Aorta (tissue), 5 donors: ENCODE measurements at places on chromosomes 2 and 18.

GRCh38 chr18:70419526-70419925, 130.7 kb downstream of the SOCS6 start:
- DNase-seq = no peak

DNA sequence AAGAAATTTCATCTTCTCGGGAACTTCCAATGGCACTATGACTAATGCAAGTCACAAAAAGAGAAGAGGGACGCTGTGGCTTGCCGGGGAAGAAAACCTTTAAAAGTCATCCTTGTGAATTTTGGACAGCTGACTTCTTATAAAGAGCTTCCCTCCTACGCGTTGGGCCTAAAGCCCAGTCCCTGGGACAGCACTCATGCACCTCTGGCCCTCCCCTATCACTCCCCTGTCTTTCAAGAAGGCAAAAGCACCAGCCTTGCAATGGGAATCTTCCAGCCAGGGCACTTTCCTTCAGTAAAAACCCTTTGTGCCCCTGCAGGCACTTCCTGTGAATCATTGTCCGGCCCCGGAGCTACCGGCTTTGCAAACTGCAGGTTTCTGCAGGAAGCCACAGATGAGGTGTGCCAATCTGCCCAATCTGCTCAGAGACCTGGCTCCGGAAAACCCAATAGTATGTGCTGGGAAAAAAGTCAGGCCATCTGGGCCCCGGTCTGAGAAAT, 7.1 kb downstream of the MREG start:
- no peak for DNase-seq

DNA sequence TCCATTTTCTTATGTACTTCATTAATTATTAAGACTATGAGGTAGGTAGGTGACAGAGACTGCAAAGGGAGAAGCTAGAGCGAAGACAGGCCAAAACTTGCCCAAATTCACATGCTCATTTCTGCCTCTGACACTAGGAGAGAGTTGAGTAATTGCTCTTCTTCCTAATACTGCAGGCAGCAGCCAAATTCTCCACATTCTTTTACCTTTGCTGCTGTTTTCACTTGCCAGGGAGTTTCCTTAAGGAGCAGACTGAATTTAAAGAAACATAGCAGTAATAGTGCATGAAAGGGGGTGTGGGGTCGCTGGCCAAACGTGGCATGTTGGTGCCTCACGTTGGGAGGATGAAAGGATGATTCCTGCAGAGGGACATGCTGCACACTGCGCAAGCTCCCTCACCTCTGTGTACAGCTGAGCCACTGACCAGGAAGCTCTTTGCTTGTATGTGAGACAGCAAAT, 12.3 kb downstream of the CRIM1 start:
- DNase-seq = no peak

- no peak for DNase-seq
Observed at GRCh38 chr2:163345795-163346573, 389.8 kb downstream of the FIGN start.

GRCh38 chr18:59093668-59094067, 46.0 kb upstream of the SEC11C start:
- DNase-seq = no peak

DNA sequence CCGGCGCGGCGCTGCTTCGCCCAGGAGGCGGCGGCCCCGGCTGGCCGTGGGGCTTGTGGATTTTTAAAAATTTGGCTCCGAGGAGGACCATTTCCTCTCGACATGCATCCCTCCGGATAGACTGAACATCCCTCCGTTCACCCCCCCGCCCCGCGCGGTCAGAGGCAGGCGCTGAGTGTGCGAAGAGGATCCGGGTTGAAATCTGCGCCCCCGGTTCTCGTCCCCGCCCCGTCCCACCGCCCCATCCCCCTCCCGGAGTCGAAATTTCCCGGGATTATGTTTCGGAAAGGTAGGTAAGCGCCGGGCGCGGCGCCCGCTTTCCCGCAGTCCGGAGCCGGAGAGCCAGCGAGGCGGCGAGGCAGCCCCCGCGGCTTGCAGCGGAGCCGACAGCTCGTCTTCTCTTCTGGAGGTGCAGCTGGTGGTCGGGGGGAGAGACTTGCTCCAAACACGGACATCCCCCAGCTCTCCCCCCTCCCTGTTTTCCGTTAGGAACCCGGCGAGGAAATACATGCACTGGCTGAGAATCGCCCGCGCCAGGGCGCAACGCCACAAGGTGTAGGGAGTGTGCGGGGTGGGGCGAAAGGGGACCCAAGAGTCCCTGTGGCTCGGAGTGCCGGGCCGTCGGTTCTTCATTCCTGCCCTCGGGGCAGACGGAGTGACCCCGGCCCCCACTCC, at the start of gene PRKCE:
Gene PRKCE (plus strand): TSS at position 261 of the 675 bp plus-strand sequence.
- peak; percentile 79 for DNase-seq

DNA sequence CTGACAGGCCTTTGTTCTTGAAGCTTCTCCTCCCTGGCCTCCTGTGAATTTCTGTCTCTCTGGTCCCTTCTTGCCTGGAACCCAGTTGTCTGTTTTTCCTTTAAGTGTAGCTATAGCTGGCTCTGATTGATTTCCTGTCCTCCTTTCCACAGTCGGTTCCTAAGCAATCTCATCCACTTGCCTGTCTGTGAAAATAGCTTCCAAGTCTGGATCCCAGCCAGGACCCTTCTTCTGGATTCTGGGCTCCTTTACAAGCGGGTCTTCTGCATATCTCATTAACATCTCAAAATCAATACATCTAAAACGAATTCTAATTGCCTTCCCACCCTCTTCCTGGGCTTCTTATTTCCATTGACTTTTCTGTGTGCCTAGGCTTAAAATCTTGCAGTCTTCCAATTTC, 124.9 kb downstream of the DAW1 start:
- no peak for DNase-seq

DNA sequence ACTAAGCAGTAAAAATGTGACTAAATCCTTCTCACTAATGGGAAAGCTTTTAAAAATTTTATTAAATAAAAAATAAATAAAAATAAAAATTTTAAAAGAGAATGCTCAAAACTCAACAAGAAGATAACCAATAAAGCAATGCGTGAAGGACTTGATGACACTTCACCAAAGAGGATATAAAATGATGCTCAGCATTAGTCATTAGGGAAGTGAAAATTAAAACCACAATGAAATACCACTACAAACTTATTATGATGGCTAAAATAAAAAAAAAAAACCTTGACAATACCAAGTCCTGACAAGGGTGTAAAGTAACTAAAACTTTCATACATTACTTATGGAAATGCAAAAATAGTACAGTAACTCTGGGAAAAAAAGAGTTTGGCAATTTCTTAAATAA, 3.3 kb upstream of the WDR75 start:
- no peak for DNase-seq

- DNase-seq = no peak
Observed at GRCh38 chr2:192559587-192559986, 364.9 kb upstream of the TMEFF2 start.

DNA sequence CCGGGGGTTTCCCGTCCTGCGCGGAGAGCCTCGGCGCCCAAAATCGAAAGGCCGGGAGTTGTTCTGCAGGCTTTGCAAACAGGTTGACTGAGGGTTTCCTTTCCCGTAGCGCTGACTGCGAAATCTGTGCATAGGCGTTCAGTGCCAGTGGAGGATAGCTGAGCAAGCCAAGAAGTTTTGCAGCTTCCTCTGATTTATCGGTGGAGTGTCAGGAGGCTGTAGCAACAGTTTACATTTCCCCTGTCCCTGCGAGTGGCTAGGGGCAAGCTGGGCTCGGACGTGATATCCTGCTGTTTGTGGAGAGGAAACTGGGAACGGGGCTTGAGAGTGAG, 694 bp downstream of the THSD7B start:
- DNase-seq = no peak

- DNase-seq = no peak
Observed at GRCh38 chr18:27520401-27520800, 335.3 kb upstream of the CHST9 start.

- DNase-seq = no peak
Observed at GRCh38 chr2:16615687-16616615, 49.7 kb downstream of the CYRIA start.

DNA sequence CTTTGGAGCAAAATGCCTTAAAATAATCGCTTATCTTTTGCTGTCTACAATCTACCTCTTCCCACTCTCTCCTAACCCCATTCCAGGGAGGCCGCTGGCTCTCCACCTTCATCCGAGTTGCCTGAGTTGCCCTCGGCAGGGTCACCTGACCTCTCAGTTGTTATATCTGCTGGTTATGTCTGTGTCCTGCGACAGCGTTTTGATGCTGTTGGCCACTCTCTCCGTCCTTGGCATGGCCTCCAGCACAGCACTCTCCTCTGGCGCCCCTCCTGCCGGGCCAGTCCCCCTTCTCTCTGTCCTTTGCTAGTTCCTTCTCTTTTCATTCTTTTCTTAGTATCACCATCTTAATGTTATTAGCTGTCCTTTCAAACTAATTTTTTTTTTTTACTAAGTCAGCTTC, 41.6 kb downstream of the TRAF3IP1 start:
- no peak for DNase-seq

GRCh38 chr2:152335726-152336118, 748 bp downstream of the FMNL2 start:
- DNase-seq = peak; percentile 63

GRCh38 chr18:77098029-77098428, 34.6 kb downstream of the MBP start:
- no peak for DNase-seq

- DNase-seq = no peak
Observed at GRCh38 chr2:28428486-28428885, 35.8 kb downstream of the FOSL2 start.

DNA sequence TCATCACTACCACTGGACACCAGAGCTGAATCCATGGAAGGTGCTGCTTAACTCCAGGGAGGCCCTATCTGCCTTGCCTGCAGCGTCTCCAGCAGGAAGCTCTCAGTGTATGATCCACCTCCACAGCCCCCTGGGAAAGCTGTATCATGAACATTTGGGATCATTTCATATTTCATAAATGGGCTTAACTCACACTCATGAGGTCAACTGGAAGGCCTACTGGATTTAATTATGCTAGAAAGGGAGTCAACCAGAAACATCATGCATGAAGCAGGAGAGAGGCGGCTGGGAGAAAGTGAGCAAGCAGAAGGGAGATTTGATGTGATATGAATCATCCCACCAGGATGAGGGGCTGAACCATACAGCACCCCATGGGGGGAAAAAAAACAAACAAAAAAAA, 537.7 kb downstream of the TNS1 start:
- no peak for DNase-seq

DNA sequence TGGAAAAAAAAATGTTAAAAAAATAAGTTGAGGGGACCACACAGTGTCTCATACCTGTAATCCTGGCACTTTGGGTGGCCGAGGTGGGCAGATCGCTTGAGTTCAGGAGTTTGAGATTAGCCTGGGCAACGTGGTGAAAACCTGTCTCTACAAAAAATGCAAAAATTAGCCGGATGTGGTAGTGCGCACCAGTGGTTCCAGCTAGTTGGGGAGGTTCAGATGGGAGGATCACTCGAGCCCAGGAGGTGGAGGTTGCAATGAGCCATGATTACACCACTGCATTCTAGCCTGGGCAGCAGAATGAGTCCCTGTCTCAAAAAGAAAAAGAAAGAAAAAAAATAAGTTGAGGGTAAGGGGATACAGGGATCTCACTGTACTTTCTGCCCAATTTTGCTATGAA, 6.1 kb upstream of the KYNU start:
- no peak for DNase-seq

DNA sequence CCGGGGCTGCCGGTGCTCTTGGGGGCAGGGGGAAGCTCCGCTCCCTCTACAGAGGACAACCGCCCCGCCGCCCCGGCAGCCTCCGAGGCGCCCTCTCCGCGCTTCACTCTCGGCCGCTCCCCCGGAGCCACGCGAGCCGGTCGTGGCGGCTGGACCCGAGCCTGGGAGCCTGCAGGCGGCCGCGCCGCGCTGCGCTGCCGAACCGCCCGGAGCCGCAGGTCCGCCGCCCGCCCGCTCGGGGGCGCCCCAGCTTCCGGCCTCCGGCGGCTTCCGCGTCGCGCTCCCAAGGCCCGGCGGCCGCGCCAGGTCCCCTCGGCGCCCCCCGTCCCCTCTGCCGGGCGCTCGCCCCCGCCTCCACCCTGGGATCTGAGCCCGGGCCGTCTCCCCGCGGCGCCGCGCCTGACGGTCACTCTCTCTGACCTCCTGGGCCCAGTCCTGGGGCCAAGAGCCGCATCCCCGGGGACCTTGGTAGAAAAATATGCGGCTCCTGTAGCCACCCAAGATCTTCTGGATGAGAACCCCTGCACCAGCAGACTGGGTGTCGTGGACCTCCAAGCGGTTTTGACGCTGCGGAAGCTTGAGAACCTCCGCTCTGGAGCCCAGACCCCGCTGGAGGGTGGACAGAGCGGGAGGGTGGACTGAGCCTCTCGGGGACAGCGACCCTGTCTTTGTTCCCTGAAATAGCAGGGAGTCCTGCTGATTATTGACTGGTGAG, 44.3 kb downstream of the SERTAD2 start:
- peak; percentile 80 for DNase-seq

GRCh38 chr2:23211987-23212583, 172.9 kb upstream of the KLHL29 start:
- DNase-seq = no peak

GRCh38 chr2:165877565-165878550, 75.7 kb downstream of the TTC21B start:
- DNase-seq = no peak

DNA sequence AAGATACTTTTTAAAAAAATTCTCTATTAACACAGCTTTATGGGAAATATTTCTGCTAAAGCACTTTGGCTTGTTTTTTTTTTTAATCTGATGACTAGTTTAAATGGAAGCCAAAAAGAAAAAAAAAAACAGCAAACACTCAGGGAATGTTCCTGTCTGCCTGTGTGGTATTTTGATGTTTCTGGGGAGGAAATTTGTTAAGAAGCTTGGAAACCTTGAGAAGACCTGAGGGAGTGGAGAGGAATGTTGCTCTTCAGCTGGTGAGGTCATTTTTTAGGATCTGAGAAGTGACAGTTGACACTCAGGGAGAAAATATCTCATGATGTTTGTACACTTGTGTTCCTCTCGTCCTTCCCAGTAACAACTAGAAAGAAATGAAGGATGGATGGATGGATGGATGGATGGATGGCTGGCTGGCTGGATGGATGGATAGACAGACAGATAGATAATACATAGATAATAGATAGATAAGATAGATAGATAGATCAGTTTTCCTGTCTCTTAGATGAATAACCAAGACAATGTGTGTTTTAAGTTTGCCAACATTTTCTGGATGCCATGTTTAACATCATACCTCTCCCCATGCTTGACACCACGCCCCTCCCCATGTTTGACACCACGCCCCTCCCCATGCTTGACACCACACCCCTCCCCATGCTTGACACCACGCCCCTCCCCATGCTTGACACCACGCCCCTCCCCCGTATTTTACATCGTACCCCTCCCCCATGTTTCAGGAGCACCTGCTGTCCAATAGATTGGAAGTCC, 84.8 kb downstream of the CTIF start:
- no peak for DNase-seq

- no peak for DNase-seq
Observed at GRCh38 chr18:62486290-62486964, 36.4 kb upstream of the ZCCHC2 start.
